ENCODE measurements at places on chromosomes 7 and 10.

DNA sequence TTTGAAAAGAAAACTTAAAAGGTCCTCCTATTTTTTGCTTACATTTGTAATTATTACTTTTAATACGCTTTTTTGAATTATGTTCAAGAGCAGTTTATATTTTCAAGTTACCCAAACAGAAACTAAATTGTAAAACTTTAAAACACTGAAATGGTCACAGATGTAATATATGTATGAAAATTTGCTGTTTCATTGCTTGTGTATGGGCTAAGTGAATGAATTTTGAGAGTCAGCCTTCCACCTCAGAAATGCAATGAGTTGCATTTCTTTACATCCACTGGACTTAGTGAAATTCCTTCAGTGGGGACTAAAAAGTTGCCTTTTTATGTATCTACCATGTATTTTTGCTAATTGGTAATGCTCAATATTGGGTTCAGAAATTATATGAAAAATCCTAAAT is 1.6 kb downstream of the VPS26A start:
- DNase-seq = no peak

GRCh38 chr10:3877211-3878000 is 92.4 kb upstream of the KLF6 start:
- no peak for DNase-seq

DNA sequence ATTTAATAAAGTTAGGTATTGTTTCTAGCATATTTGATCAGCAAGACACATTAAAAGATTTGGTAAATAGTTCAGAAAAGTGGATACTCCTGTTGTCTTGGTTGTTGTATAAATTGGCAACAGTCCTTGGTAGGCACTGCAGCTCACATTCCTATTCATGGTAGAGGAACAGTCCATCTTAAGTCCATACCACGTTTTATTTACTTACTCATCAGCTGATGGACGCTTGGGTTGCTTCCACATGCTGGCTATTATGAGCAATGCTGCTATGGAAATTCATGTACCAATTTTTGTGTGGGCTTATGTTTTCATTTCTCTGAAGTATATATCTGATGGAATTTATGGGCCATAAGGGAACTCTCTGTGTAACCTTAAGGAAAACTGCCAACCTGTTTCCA is 43.3 kb downstream of the C10orf120 start:
- DNase-seq = no peak

DNA sequence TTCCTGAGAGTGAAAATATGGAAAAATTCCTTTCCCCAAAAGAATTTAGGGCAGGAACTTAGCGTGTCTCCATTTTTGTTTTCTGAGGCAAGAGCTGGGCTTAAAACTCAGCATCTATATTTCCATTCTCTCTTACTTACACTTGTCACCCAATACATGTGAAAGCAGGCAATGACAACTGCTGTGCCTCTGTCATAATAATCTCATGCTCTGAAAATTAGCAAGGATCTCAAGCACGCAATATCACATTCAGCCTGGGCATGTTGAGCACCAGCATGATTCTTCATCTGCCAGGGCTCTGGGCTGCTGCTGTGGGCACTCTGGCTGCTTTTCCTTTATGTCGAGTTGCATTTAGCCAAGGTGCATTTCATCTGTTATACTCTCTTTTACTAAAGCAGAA is 255.5 kb downstream of the SNX10 start:
- no peak for DNase-seq

DNA sequence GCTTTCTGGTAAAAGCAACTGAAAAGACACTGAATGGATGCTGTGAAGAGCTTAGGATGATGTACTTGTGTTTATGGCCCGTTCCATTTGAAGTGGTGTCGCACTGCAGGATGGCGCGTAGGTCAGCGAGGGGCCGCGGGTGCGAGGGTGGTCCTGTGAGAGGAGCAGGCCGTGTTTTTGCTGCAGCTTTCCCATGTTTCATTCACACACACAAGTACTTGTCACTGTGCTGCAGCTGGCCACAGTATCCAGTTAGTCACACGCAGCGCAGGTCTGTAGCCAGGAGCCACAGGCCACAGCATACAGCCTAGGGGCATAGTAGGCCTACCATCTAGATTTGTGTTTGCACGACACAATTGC is 23.2 kb downstream of the WIPI2 start:
- DNase-seq = no peak

GRCh38 chr10:11154333-11154732 is 136.7 kb downstream of the CELF2 start:
- DNase-seq = no peak

- DNase-seq = no peak
Observed at GRCh38 chr7:101216001-101216859, 1.2 kb downstream of the PLOD3 start.

DNA sequence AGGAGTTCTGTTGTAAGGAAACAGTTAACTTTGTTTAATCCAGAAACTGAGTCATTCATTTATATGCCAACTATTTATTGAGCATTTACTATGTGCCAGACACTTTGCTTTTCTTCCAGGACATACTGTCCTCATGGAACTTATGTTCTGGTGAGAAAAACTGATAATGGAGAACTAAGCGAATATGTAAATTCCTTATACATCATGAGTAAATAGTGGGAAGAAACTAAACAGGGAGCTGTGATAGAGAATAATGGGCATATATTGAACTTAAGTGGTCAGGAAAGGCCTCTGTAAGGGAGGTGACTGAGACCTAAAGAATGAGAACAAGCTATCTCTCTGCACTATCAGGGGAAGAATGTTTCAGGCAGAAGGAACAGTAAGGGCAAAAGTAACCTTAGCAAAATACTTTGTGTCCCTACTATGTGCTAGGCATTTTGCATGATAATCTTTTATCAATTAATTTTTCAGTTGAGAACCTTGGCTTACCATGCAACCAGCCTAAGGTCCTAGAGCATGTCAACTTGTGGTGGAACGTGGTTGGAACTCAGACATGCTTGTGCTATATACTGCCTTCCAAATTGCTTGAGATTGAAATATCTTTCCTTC is 45.4 kb downstream of the ST7 start:
- DNase-seq = no peak

- no peak for DNase-seq
Observed at GRCh38 chr10:921471-922414, 9.8 kb downstream of the LARP4B start.

GRCh38 chr10:52390388-52390787 is 76.3 kb downstream of the DKK1 start:
- no peak for DNase-seq

- peak; percentile 70 for DNase-seq
Observed at GRCh38 chr10:71262027-71262426, 49.7 kb downstream of the UNC5B start.
